ENCODE measurements at places on chromosomes 7 and 10.
A peak's percentile ranks its signal among the peaks of the same experiment; 100 is the strongest.

DNA sequence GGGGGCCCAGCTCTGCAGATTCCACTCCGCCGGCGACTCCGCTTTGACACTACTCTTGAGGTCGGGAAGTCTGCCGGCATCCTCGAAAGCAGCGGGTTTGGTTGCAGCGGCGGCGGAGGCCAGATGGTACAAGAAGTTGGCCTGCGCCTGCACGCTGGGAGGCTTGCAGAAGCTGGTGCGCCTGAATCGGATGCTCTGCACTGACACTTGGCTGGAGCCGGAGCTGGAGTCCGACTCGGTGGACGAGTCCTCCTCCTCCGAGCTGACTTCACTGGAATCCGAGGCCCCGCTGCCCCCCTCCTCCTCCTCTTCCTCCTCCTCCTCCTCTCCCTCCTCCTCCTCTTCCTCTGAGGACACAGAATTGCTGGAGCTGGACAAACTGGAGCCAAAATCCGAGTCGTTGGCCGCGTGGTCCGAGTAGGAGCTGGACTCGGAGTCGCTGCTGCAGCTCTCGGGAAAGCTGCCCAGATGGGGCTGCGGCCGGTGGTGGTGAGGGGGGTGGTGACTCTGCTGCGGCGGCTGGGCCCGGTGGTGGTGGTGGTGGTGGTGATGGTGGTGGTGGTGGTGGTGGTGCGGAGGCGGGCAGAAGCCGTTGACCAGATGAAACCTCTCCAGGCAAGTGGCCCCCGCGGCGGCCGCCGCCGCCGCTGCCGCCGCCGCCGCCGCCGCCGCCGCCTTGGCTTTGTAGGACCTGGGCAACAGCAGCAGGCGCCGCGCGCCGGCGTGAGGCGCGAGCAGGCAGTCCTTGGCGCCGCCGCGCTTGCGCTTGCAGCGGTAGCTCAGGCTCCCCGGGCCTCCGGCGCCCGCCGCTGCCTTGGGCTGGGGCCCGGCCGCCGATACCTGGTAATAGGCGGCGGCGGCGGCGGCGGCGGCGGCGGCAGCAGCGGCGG lies 9.0 kb downstream of the SKIDA1 start:
- peak; percentile 50 for ATAC-seq

- no peak for ATAC-seq
Measured at GRCh38 chr7:151008511-151009323, 15.6 kb downstream of the ATG9B start.

DNA sequence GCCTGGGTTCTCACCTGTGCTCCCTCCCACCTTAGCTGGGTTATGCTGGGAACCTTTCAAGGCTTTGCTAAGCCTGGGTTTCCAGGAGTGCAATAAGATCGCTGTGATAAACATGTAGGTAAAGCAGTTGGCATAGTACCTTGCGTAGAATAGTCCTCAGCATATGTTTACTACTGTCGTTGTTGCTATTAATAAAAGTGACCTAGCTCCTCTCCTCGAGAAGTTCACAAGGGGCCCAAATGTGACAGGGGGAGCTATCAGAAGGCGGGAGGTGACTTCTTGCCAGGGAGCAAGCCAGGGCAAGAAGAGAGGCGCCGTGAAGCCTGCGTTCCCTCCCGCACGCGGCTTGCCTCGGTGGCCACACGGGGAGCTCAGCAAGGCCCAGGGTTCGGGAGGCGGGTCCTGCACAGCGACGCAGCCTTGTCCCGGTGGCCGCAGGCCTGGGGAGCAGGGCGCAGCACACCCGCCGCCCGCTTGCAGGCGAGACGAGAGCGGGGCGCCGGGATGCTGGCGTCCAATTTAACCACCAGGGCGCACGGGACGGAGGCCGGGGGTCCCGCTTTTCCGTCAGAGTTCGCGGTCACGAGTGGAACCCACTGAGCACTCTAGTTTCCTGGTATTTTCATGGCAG lies 106.2 kb downstream of the SNX10 start:
- ATAC-seq, result peak; percentile 63

DNA sequence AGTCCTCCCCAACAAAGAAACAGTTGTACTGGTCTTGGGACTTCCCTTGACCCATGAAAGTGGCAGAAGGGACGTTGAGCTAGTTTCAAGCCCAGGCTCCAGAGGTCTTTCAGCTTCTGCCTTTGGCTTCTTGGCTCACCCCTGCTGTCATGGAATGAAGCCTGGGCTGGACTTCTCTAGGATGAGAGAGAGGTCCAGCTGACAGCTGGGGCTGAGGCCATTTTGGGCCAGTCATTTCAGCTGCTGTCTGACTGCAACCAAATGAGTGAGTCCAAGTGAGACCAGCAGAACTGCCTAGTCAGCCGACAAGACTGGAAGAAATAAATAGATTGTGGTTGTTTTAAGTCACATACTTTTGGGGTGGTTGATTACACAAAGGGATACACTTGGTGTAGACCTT lies 76.6 kb downstream of the TMEM178B start:
- no peak for ATAC-seq

- no peak for ATAC-seq
Measured at GRCh38 chr7:104825099-104825498, 188.9 kb upstream of the KMT2E start.

- ATAC-seq, result no peak
Measured at GRCh38 chr7:75739796-75740672, 1.3 kb upstream of the HIP1 start.

DNA sequence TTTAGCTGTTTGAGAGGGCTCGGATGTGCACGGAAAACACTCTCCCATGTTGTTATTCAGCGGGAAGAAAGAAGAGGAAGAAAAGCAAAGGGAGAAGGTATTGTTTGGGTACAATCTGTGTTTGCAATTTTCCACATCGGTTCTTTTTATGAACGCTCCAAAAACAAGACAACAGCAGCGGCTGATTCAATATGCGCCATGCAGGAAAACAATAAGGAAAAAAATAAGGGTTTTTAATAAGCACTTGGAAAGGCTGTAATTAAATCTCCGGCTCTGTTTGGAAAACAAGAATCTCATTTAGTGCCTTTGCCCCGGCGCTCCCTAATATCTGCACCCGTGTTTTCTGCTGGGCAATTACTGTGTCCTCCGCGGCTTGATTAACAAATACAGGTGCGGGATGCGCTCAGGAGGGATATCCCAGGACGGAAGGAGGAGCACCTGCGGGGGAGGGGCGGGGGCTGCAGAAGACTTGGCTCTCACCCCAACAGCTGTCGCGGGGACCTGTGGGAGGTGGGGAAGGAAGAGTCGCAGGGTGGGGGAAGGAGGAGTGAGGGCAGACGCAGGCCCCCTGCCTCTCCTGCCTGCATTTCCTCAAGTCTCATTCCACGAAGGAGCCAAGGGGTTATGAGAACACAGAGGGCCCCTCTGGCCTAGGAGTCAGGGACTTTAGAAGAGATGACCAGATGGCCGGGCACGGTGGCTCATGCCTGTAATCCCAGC lies 181.5 kb upstream of the PODXL start:
- ATAC-seq, result no peak

GRCh38 chr7:115023219-115023618 lies 101.3 kb downstream of the MDFIC start:
- no peak for ATAC-seq

DNA sequence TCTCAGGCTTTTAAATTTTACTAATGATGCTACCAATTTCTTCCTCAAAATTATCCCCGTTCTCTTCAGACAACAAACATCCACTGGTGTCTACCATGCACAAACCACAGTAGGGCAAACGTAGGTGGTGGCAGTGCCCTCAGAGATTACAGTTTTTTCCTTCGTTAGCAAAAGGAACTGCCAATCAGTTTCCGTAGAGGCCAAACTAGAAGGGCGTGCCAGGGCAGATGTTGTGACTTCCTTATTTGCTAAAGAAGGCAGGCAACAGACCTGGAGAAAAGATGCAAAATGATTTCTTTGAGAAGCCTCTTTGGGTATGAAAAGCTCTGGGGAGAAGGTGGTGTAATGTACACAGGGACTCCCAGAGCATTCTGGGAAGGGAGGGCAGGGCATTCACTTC lies 7.6 kb upstream of the FAM180A start:
- ATAC-seq, result no peak

- no peak for ATAC-seq
Measured at GRCh38 chr7:45240273-45240771, 82.7 kb downstream of the RAMP3 start.

DNA sequence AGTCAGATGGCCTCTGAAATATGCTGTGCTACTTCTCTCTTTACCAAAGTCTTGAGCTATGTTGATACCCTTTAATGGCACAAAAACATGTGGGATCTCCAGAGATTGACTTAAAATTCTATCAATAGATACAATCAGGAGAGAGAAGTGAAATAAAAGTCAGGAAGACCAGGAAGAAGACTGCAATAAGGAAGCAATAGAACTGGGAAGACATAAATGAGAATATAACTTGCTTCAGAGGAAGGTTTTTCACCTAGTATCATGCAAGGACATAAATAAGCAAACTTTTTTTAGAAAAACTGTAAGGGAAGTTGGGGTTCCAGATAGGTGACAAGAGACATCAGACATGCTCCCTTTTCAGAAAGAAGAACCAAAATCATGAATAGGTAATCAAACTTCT lies 227.3 kb downstream of the XPNPEP1 start:
- ATAC-seq, result no peak

- ATAC-seq, result no peak
Measured at GRCh38 chr7:7048213-7048612, 134.1 kb upstream of the C1GALT1 start.

GRCh38 chr7:151086802-151087244 lies 548 bp downstream of the AGAP3 start:
- ATAC-seq, result peak; percentile 1

- ATAC-seq, result no peak
Measured at GRCh38 chr10:101452593-101452992, 98.6 kb downstream of the BTRC start.

DNA sequence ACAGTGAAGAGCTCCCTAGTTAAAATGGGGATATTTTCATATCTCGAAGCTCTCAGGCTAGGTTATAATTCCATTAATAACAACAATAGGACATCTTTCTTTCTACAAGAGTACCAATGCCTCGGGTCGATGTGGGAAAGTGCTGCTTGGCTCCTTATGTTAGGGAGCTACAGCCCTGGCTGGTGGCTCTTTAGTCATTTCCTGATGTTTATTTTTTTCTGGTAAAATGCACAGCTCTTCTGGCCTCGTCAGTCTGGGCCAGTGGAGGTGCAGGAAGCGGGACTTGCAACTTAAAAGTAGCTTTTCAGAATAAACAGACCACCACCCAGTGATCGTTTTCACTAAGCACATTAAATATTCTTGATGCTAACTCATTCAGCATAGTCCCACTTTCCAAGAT lies 58.3 kb downstream of the MKX start:
- ATAC-seq, result no peak

DNA sequence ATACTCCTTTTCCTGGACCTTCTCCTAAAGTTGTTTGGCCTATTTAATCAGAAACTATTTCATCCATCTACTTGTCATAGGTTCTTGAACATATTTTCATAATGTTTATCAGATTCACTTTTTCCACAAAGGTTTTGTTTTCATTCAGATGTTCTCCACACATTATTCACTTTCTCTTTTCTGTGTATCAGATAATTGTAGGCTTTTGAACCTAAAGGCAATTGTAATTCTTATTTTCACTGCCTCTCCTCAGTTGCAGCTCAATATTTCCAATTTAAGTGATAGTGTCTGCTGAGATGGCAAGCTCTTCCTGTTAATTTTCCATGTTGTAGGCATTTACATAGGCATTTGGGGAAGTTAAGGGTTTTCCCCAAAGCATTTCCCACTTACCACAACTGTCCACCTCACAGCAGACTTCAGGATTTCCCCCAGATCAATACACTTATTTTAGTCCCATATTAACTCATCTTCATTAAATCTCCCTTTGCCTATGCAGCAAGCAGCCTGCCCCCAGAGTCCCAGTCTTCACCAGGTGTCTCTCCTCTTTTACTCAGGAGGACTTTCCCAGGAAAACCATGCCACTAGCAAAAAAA lies 12.3 kb upstream of the IKZF1 start:
- ATAC-seq, result no peak

DNA sequence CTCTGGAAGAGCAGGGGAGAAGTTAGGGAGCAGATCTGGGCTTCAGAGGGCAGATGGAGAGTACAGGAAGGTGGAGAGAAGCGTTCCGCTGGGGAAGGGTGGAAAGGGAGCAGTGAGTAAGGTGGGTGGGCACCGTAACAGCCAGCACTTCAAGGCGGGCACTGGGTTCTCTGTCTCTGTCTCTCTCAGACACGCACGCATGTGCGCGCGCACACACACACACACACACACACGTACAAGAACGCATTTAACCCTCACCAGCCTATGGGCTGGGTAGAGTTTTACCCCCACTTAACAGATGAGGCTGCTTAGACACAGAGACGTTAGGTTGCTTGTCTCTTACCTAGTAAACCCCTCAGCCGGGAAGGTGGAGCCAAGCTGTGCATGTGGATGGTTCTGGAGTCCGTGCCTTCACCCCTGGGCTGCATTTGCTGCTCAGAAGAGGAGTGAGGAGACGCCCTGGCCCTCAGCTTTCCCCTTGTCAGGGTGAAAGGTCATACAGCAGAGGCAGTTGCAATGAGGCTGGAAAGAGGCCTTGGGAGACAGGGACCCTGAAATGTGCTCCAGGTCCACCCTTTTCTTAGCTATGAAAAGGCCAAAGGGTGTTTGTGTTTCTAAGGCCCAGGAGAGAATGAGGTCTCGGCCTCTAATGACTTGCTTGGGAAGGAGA lies 16.0 kb downstream of the ADCYAP1R1 start:
- no peak for ATAC-seq

DNA sequence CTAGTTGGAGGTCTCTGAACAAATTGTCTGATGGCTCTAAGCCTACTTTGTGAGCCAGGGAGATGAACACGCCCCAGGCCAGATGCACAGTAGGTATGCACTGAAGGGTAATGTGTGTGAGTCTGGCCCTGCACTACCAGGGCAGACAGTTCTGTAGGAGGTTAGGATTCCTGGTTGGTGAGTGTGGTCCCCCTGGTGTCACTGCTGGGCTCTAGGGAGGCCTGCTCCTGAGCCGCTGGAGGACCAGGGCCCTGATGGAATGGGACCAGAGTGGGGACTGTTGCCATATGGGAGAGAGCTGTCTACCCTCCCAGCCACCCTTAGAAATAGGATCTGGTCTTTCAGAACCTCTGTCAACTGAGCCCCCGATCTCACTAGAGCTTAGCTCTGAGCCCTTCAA lies 42.0 kb downstream of the CDH23 start:
- no peak for ATAC-seq

GRCh38 chr7:33880787-33881186 lies 24.6 kb upstream of the BMPER start:
- no peak for ATAC-seq

DNA sequence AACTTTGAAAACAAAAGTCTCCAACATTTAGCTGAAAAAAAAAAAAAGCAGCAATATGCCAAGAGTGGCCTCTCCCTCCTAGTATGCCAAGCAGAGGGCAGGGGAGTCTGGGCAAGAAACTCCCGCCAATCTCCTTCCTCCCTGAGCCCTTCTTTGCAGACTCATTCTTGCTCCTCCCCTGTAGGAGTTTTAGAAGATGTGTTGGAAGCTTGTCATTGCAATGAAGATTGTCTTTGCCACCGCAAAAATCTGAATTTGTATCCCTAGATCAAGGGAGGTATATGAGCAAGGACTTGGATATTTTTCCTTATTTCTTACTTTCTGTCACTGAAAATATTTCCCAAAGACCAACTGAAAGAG lies 2.6 kb upstream of the TNS3 start:
- no peak for ATAC-seq

- ATAC-seq, result no peak
Measured at GRCh38 chr7:70726951-70727378, 405.0 kb upstream of the GALNT17 start.

- peak; percentile 15 for ATAC-seq
Measured at GRCh38 chr7:923108-924041, 31.1 kb downstream of the ADAP1 start.

All from SK-N-SH treated with all-trans-retinoic acid at 6 μM for 48 hours (cell line).